ENCODE measurements at places on chromosomes 2 and 18.

DNA sequence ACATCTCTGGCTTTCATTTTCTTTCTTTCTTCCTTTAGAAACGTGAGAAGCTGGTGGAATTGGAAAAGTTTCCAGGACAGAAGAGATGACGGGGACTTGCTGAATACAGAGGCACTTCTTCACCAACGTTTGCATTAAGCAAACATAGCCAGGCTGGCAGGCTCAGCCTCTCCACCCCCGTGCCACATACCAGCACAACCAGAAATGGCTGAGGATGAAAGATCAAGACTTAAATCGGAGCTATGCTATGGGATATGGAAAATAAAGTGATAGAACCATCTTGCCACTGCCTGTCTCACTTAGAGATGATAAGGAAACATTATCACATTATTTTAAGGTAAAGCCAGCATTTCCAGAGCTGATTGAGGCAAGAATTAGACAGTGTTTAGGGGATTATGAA is 483.3 kb downstream of the BCL11A start:
- DNase-seq: no peak

DNA sequence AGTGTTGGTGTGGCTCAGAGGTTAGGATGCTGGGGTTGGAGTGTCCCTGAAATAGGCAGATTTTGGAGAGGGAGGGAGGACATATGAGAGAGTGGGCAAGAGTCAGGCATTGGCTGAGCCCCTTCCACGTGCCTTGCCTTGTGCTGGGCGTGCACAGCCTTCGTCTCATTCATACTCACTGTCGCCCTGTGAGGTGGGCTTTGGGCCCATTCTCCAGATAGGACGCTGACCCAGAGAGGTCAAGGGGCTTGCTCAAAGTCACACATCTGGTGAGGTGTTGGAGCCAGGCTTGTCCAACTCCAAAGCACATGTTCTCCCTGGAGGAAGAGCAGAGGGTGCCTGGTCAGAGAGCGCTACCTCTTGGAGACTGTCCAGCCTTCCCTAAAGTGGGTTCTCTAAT is 166.8 kb downstream of the DYSF start:
- no peak for DNase-seq

- DNase-seq: no peak
Measured at GRCh38 chr2:38202713-38203445, 126.9 kb upstream of the CYP1B1 start.

- no peak for DNase-seq
Measured at GRCh38 chr18:40738321-40738880, 1216.6 kb upstream of the PIK3C3 start.

DNA sequence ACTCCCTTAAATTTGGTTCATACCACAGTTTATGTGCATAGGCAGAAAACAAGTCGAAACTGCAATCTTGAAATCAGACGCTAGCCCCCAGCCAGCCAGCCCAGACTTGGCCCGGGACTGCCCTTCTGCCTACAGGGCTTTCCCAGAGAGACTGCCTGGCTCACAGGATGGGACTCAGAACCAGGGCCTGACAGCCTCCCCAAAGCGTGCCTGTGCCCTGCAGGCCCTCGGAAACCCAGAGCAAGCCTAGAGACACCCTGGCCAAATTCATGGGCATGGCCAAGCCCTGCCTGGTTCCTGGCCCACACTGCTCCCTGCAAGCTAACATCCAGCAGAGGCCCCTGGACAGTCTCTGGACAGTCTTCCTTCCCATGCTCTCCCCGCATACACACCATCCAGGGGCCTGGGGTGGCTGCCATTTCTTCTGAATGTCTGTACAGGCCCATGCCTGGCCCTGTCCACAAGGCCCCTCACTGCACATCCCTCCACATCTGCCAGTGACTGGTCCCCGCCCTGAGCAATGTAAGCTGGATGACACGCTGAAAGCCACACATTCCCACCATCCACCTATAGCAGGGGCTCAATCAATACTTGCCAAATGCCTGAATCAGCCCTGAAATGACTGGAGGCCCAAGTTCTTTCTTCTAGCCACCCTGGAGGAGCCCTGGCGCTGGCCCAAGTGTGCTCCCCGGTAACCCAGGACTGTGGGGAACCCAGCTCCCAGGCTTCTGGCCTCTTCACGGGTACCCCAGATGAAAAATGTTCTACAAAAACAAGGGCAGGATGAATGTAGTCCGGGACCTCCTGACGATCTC is 73.1 kb downstream of the HDAC4 start:
- DNase-seq: peak; percentile 80

DNA sequence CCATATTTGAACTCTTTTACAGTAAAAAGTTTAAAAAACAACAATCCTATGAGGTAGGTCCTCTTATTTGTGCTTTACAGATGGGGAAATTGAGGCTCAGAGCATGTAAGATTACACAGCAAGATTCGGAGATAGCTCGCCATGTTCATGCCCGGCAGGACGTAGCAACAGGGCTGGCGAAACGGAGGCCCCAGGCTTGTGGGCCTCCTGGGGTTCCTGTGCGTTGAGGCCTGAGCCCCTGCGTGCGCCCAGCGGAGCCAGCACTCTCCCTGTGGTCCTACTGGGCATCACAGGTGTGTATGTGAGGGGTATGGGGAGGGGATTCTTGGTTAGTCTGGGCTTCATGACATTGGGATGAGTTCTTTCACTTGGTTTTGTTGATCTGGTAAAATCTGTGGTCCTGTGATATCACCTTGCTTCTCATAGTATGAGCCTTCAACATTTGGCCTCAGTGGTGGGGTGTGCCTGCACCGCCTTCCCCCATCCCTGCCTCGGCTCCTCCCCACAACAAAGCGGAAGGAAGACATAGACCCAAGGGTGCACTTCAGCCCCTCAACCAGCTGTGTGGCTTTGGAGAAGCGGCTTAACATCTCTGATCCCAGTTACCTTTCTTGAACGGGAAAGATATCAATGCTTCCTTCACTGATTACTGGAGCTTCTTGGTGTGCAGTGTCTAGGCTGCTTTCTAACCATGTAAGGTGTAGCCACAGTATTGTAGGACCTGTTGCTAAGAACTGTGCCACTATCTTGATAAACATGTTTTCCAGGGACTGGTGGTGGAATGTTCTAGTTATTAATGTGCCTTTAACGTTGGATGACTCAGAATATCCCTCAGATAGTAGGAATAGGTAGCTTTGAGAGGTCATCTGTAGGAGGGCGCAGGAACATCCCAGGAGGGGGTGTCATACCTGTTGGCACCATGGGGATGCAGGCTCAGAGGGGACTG is 37.2 kb downstream of the HPCAL1 start:
- DNase-seq: no peak

- no peak for DNase-seq
Measured at GRCh38 chr2:50529600-50530218, 502.2 kb downstream of the NRXN1 start.

- no peak for DNase-seq
Measured at GRCh38 chr2:67304300-67304890, 92.7 kb upstream of the ETAA1 start.

DNA sequence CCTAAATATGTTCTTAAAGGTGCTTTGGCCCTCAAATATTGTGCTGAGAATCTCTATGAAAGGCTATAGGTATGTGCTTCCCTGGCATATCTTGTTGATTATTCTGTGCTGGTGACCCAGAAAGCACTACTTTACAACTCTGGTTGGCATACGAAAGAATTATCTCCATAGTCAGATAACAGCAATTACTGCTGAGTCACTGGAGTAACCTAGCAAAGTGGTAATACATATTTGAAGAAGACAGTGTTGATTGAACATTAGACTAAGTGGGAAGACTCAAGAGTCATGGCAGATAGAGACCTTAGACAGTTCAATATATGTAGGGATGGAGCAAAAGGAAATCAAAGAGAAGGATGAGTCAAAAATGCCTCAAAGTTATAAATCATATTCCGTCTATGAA is 1978.5 kb upstream of the LRRTM1 start:
- no peak for DNase-seq

- no peak for DNase-seq
Measured at GRCh38 chr18:12328179-12328823, 20.3 kb downstream of the TUBB6 start.

DNA sequence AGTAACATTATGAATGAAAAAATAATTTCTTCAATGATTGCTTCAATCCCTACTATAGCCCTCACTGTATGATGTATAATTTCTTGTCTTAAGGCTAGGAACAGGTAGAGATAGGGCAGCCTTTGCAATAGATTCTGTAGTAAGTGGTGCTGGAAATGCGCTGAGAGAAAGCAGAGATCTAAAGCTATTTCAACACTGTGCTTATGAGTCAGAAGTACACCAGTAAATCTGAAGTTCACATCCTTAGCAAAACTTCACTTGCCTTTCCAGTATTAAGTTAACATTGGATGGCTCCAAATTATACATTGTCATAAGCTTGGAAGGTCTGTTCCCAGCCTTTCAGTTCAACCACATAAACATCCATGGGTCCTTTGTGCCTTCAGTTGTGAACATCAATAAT is 178.2 kb upstream of the EPHA4 start:
- DNase-seq: no peak

DNA sequence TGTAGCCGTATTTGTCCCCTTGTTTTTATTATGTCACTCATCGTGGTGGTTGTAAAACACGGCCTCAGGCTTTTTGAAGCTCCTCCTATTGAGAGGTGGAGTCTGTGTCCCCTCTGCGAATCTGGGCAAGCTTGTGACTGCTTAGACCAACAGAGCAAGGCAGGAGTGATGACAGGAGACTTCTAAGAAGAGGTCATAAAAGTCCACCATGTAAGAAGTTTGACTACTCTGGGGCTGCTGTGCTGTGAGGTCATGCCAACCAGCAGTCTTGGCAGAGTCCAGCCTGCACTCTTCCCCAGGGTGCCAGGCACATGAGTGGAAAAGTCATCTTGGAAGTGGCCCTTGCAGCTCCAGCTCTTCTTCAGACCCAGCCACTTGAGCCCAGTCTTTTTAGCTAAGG is 83.8 kb upstream of the SPTBN1 start:
- no peak for DNase-seq

- DNase-seq: peak; percentile 43
Measured at GRCh38 chr2:64374686-64375085, 79.3 kb upstream of the LGALSL start.

DNA sequence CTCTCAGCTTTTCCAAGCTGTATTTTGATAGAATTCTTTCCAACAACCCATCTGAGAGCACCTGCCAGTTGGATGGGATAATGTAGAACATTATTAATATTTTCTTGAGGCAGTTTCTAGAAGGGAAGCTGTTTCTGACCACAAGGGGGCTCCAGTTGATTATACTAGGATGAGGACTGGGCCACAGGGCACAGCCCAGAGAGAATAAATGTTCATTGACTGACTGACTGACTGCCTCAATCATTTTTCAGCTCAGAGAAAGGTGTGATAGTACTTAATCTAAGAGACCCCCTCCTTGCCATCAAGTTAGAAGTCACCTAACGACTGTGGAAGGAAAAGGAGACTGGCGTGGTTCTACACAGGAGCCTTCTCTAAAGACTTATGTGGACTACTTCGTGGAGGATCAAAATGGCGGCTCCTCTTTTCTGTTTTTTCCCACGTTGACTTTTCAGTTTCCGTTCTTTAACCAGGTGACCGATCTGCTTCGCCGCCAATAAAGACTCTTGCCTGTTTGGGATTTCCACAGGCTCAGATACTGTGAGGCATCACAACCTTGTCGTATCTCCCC is 31.9 kb upstream of the CREG2 start:
- DNase-seq: peak; percentile 58

- DNase-seq: no peak
Measured at GRCh38 chr18:34098109-34098508, 126.6 kb downstream of the NOL4 start.

DNA sequence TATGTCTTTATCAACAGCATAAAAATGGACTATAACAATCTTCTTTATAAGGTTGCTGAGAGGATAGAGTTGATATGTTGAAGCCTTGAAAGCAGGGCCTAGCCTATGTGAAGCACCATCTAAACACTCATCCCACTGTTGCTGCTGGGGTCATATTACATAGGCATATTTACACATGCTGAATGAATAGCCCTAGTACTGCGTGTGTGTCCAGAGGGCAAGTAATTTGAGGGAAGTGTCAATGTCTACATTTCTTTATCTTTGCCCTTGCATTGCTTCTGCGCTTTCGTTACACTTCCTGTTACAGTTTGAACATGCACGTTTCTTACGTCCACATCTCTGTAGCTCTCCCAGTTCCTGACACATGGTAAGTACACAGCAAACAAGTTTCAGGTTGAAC is 280.3 kb upstream of the ATP5MC3 start:
- DNase-seq: no peak

DNA sequence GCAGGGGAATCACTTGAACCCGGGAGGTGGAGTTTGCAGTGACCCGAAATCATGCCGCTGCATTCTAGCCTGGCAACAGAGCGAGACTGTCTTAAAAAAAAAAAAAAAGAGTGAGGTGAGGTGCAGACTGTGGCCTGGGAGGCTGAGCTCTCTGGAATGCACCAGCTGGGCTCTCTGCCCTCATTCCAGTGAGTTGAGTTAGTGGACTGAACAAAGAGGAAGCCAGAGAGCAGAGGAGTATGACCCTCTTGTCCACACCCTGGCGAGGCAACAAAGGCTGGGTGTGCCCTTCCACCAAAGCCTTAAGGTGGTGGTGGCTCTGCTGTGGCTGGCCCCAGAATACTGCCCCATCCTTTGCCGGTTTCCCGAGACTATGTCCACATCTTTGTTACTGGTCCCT is 71.3 kb upstream of the ACKR3 start:
- no peak for DNase-seq

- DNase-seq: no peak
Measured at GRCh38 chr2:45706033-45706432, 54.6 kb downstream of the PRKCE start.

- DNase-seq: no peak
Measured at GRCh38 chr2:234884591-234884990, 67.2 kb upstream of the SH3BP4 start.

GRCh38 chr2:99797475-99797874 is 307.7 kb upstream of the REV1 start:
- DNase-seq: no peak

GRCh38 chr2:130390460-130391057 is 34.7 kb downstream of the PTPN18 start:
- peak; percentile 75 for DNase-seq

GRCh38 chr18:12921178-12921577 is 26.6 kb upstream of the SEH1L start:
- DNase-seq: no peak

DNA sequence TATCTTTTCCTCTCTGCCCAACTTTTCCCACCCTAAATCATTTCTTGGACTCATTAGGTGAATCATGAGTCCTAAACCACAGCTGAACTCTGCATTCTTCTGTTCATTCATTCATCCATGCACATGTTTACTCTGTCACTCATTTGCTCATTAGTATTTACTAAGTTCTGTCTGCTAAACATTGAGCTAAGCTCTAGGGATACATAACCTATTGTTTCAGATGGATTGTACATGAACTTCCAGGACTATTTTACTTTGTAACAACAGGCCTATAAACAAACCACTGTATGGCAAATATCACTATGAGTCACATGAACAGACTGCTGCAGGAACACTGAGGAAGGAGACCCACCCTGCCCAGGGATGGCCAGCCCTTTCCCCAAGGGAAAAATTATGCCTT is 14.6 kb upstream of the DYNC2LI1 start:
- no peak for DNase-seq

DNA sequence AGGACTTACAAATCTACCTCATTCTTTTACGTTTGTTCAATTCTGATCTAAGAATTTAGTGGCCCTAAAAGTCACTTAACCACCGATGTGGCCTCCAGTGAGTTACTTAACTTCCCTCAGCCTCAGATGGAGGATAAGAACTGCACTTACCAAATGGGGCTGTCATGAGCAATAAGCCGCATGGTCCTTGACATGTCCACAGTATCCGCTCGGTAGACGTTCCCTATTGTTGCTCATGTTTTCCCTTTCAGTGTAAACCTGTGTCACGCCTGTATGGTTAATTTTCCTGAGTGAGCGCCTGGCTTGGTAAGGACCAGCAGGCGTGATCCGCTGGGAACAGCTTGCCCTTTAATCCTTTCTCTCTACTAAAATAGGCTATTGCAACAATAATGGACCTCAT is 20.3 kb downstream of the SEC11C start:
- DNase-seq: no peak

GRCh38 chr2:25281522-25281921 is 60.2 kb downstream of the DNMT3A start:
- DNase-seq: no peak
